ENCODE measurements at places on chromosomes 16 and 17.

DNA sequence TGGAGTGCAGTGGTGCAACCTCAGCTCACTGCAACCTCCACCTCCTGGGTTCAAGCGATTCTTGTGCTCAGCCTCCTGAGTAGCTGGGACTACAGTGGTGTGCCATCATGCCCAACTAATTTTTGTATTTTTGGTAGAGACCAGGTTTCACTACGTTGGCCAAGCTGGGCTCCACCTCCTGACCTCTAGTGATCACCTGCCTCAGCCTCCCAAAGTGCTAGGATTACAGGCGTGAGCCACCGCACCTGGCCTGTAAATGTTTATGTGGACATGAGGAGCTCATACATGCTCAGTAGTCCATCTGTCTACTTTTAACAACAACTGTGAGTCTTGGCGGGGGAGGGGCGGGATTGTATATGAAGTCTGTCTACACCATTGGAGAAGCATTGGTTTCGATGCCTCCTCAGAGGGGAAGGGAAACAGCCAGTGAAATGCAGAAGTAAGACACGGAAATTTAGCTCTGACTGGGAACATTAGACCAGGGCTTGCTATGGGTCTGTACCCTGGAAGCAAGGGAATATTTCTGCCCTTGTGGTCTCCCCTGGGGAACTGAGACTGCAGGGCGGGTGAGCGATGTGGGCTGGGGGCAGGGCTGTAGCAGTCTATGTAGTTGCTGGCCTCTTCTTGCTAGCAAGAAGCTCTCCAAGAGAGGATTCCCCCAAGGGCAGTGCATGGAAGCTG, 9.3 kb downstream of the NUBP1 start:
- DNase-seq = no peak

DNA sequence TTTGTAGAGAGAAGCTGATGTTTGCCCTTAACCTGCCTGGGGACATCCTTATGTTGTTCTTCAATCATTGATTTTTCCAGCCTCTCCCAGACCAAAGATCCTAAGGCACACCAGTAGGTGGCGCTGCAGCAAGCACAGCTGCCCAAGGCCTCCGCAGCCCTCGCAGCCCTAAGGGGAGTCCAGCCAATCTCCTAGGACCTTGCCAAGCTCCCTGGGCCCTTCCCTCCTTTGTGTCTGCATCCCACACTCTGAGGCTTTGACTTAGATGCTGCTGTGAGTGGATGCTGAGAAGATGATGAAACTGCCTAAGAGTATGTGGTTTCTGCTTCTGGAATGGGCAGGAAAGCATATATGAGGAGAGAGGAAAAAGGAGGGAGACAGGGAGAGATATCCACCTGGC, 47.1 kb downstream of the SPACA3 start:
- no peak for DNase-seq

- no peak for DNase-seq
Observed at GRCh38 chr16:83253521-83253920, 554.3 kb upstream of the HSBP1 start.

- no peak for DNase-seq
Observed at GRCh38 chr17:36209575-36209974, 1.3 kb upstream of the CCL4L2 start.

DNA sequence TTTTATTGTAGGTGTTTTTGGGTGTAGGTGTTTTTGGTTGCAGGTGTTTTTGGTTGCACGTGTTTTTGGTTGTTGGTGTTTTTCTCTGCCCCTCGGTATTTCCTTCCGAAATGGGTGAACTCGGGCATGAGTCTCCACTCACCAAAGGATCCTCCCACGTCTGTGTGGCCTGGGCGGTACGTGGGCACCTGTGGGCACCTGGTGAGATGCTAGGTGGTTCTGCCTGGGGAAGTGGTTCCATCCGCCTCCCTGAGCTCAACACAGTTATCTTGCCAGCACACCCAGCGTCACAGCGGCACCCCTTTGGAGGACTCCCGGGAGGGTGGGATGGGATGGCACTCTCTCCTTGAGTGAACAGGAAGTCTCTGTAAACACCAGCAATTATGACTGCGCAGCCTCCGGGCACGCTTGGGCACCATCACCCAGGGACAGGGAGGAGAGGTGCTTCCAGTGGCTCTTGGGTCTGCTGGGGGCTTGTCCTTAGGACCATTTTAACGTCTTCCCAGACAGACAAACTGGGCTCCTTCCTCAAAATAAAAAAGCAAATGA, 29.8 kb downstream of the COX4I1 start:
- DNase-seq = no peak

- DNase-seq = no peak
Observed at GRCh38 chr17:72030067-72030899, 90.5 kb upstream of the SOX9 start.

DNA sequence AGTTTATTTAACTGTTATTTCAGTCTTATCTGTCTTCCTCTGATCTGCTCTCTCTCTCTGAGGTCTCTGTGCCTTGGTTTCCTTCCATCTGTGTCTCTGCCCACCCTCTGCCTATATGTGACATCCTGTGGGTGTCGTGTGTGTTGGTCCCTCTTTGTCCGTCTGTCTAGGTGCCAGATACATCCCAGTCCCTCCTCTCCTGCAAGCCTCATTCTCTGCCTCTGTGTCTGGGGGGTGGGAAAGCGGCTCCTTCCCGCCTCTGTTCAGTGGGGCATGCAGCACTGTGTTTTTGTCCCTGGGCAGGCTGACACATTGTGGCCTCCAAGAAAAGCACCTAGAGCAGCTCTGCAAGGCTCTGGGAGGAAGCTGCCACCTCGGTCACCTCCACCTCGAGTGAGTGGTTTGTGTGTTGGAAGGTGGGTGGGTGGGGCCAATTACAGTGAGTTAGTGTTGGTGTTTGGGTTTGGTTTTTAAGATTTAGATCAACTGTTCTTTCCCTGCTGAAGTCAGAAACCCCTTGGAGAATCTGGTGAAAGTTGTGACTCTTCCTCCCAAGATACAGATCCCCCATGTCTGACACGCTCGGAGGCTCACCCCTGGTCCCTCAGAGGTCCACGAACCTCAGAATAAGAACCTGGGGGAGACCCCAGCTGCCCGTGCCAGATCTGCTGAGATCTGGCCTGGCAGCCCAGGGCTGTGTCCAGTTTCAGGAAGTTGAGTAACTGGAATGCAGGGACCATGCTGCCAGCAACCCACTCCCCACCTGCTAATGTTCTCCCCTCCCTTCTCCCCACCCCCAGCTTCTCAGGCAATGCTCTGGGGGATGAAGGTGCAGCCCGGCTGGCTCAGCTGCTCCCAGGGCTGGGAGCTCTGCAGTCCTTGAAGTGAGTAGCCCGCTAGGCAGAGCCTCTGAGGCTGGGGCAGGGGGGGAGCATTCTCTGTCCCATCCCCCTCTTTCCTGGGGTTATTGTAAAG, 50.9 kb upstream of the CPNE2 start:
- no peak for DNase-seq

Measured in GM04503 (cell line).